ENCODE measurements at places on chromosomes 4 and X.
A peak's percentile ranks its signal among the peaks of the same experiment; 100 is the strongest.

DNA sequence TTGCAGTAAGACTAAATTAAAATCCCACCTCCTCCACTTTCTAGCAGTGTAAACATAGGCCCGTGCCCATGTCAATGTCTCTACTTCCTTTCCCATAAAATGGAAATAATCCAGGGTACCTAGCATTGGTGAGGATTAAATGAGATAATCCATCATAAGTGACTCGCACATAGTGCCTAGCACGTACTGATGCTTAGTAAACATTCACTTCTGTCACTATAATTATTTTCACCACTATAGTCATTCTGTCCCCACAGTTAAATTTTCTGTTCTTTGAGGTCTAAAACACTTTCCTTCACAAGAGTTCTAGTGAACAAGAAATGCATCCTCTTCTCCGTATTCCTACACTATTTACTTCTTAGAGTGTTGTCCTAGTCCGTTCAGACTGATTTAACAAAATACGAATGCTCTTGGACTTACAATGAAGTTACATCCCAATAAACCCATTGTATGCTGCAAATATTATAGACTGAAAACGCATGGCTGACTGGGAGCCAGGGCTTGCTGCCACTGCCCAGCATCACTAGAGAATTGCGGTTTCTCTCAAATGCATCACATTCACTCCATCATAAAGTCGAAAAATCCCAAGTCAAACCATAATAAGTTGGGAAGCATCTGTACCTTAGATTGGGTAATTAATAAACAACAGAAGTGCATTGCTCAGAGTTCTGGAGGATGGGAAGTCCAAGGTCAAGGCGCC lies 10.6 kb downstream of the ARAP2 start:
- DNase-seq = no peak

- peak; percentile 28 for DNase-seq
These were observed 108.3 kb downstream of the DCTD start for GRCh38 chr4:182808673-182809416.

DNA sequence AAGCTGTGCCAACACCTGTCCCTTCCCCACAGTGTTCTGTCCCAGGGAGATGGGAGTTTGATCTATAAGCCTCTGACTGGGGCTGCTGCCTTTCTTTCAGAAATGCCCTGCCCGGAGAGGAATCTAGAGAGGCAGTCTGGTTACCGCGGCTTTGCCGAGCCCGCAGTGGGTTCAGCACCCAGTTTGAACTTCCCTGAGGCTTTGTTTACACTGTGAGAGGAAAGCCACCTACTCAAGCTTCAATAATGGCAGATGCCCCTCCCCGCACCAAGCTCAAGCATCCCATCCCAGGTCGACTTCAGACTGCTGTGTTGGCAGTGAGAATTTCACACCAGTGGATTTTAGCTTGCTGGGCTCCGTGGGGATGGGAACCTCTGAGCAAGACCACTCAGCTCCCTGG lies 33.3 kb upstream of the ARSJ start:
- no peak for DNase-seq

DNA sequence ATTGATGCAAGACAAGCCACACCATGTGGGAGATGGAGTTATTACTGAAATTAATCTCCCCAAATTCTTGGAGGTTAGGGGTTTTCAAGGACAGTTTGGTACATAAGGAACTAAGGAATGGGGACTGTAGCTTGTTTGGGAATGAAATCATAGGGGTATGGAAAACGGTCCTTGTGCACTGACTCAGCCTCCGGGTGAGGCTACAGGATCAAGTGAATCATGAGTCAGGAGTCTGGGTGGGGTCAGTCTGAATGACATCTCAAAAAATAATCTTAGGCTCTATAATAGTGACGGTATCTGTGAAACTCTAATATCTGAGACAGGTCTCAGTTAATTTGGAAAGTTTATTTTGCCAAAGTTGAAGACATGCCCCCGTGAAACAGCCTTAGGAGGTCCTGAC lies 128.5 kb upstream of the CYSLTR1 start:
- DNase-seq = no peak

DNA sequence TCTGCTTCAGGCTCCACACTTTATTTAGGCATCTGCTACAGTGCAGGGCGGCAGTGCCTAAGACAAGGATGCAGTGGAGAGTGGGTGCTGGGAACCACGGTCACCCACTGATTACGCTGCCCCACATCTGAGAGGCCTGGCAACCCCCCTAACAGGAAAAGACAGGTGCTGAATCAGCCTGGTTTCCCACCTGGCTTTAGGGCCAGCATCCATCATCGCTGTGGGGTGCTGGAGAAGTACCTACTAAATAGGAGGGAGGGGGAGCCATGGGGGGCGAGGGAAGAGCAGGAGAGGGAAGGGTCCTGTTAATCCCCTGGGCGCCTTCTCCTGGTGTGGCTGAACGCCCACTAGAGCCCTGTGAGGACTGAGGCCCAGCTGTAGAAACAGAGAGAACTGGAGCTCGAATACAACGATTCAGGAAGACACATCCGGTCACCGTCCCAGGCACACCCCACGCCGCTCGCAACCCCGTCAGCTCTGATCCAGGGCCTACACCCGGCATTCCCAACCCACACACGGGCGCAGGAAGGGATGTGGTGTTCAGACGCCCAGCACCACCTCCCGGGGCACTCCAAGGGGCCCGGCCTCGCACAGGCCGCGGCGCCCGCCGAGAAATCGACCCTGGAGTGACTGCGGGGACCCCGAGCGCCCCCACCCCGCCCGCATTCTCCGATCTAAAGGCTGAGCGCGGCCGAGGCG lies 554 bp downstream of the DCTD start:
- DNase-seq = peak; percentile 34

- no peak for DNase-seq
These were observed 23.7 kb upstream of the TENM3 start for GRCh38 chr4:182219411-182220056.

DNA sequence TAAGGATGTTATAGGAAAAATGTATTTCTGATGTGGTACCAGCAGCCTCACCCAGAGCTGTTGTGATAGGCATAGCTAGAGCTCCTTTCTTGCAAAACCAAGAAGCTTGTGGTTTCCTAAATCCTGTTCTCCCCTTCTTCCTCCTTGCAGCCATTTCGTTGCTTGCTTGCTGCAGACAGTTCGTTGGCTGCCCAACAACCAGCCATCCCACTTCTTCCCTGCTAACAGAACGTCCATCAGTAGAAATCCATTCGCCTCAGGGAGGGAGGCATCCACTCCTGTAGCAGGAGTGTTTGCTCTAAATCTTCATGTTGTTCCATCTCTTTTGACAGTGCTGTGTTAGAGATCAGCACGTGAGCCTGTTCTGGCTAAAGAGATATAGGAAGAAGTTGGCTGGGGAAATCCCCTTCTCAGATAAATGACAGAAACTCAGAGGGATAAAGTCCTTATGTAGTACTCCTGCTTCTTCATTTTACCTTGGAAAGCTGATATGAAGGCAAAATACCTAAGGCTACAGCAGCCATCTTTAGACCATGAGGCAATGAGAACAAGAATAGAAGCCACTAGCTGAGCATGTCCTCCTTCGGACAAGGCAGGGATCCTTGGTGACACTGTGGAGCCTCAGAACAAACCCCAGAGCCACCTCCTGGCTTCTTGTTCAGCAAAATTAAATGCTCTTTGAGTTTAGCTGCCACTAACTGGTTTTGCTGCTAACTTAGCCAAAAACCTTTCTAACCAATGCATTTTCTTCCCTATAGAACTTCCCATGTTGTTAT lies 68.4 kb upstream of the RELL1 start:
- DNase-seq = peak; percentile 47

GRCh38 chr4:98939892-98940298 lies 11.0 kb upstream of the EIF4E start:
- peak; percentile 77 for DNase-seq

- no peak for DNase-seq
These were observed 7.7 kb upstream of the MAPK10 start for GRCh38 chr4:86367577-86367976.

GRCh38 chrX:115400960-115401359 lies 111.4 kb downstream of the LUZP4 start:
- no peak for DNase-seq

DNA sequence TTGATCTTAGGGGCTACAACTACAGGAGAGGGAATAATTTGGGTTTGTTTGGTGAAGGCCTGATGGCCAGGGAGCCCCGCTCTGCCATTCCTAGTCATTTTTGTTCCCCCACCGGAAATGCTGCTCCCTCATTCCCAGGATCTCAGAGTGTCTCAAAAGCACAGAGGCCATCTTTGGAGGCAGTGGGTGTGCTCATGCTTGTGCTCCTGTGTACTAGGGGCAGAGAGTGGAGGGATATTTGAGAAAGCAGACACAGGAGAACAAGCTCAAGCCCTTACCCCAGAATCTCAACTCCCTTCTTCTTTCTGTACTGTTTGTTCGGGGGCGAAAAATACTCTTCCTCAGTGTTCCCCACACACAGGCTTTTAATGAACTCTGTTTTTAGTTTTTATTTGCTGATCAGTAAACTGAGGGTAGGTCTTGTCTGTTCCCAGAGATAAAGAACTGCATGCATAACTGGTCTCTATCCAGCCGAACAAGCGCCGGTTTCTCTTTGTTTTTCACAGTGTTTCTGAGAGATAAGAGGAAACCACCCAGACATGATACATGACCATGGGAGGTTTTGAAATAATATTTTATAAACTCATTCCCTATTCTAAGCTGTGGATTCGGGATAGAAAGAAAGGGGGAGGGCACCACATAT lies 32.9 kb upstream of the XK start:
- DNase-seq = peak; percentile 96

DNA sequence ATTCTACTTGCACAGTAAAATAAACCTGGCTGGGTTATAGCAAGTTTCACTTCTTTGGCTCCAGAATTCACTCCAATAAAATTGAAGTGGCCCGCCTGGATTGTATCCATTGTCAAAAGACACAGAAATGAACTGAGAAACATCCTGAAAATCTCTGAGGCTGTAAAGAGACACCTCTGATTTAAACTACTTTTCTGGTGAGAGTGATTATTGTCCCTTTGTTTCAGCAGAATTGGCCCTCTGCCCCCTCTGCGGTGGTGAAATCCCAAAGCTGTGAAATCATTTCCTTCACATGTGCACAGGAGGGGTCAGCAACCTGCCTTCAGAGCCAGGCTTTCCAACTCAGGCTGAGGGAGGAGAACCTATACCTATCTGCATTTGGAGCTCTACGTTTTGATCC lies 23.0 kb downstream of the GAB3 start:
- DNase-seq = no peak

- DNase-seq = no peak
These were observed 9.4 kb upstream of the TIMP1 start for GRCh38 chrX:47572773-47573340.

DNA sequence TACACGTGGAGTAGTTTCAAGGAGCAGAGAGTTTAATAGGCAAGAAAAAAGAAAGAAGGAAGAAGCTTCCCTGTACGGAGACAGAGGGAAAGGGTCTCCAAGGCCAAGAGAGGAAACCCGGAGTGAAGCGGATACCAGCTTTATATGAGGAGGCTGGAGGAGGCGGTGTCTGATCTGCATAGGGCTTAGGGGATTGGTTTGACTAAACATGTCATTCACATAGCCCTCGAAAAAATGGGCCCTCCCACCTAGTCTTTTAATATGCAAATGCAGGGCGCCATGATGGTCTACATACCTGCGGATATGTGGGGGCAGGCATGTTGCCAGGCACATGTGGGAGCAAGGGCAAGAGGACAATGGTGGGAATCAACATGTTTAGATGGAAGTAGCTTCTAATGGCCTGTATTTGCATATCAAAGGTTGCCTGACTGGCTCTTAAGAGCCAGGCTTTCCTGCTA lies 103.1 kb upstream of the UGT8 start:
- no peak for DNase-seq

DNA sequence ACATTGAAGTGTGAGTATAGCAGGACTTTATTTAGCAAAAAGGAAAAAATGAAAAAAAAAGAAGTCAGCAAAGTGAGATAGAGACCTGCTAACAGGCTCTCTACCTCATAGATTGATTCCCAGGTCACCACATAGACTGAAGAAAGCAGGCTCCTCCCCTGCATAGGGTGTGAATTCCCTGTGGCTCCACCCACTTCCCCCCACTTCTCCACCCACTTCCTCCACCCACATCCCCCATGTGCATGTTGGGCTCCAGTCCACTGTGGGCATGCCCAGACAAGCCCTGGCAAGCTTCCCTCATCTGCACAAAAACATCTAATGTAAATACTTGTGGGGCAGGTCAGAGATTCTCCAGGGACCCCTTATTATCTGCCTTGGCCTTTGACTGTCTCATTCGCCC lies 97.8 kb downstream of the TMEM47 start:
- no peak for DNase-seq

DNA sequence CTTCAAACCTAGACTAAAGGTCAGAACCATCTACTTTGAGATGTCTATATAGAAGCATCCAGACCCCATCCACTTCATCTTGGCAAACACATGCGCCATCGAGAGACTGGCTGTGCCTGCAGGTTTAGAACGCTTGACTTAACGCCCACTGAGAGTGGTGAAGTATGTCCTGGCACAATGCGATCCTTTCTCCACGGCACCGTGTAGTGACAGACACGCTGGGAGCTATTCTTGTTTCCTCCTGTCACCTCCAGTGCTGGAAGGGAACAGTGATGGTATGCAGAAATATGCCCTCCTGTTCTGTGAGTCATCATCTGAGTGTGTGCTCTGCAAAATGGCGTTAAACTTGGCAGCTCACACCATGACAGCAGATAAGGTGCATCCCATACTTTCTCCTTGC lies 330.2 kb downstream of the NLGN4X start:
- DNase-seq = no peak

DNA sequence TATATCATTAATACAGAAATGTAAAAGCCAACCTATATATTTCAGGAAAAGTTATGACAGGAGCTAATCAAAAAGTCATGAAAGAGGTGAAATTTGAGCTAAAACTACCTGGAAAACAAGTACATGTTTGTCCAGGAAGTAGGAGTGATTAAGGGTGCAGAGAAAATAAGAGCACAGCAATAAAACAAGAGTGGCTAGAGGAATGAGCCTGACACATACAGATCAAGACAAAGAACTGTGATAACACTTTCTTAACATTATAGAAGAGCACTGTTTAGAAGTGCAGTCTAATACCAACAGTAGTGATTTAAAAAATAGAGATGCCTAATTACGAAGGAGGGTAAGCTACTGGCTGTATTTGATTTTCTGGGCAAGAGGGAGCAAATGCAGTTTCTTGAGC lies 125.1 kb downstream of the WDFY3 start:
- no peak for DNase-seq

GRCh38 chr4:6701371-6701770 lies 7.7 kb downstream of the S100P start:
- DNase-seq = peak; percentile 51

GRCh38 chrX:51862920-51863319 lies 30.5 kb upstream of the MAGED1 start:
- DNase-seq = no peak

DNA sequence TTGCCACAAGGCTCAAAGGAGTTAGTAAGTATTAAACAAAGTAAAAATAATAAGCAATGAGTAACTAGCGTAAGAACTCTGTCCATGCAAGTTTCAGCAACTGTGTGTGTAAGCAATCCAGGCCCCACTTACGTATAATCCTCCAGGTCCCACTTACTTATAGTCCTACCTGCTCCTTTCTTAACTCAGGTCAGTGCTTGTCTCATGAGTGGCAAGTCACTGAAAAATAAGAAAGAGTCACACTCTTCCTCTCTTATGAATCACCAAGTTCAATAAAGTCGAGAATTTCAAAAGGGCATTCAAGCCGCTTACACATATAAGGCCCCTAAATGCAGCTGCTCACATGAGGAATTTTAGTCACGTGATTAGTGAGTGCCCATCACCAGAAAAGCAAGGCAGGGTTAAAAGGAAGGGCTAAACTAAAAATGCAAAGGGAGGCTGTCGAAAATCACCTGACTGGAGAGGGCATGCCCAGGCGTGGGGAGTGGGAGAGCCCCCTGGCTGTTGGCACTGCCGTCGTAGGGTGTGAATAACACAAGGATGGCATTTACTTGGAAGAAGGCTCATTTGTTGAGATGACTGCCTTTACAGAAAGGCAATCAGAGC lies 58.2 kb downstream of the ZNF827 start:
- no peak for DNase-seq

Measured in hematopoietic multipotent progenitor cell treated with erythropoietin and hydrocortisone succinate and interleukin-3 and kit ligand, for 8 days (in vitro differentiated cells).